Activated CD4-positive, alpha-beta T cell treated with anti-CD3 and anti-CD28 coated beads, Interleukin-2, amount 10 ng/mL, durations not matched to agents 24 days and 14 days (primary cell): ENCODE measurements at places on chromosomes 12 and 14.

- no peak for DNase-seq
These were observed 209.2 kb downstream of the ZFP36L1 start for GRCh38 chr14:68583548-68584280.

DNA sequence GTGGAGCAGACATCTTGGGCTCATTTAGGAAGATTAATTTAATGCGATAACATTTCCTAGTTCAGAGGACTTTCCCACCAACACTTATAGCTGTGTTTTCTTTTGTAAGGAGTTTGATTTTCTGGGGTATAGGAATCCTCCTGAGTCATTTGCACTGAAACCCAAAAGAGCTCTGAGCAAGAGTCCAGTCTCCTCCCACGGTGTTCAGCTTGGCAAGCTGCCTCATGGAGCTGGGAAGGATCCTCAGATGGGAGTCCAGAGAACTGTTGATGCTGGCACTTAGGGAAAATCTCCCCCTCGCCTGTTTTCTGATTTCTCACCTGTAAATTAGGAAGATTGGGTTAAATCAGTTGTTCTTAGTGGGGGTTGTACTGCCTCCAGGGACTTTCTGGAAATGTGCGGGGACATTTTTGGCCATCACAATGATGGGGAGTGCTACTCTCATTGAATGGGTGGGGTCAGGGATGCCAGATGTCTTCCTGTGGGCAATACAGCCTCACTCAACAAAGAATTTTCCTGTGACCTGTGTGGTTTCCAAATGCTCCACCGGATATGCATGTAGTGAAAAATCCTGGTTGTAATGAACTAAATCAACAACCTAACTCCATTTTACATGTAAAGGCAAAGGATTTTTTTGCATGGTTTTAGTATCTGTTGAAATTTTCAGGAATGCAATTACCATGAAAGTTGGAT lies 150.6 kb downstream of the ADCK1 start:
- no peak for DNase-seq

DNA sequence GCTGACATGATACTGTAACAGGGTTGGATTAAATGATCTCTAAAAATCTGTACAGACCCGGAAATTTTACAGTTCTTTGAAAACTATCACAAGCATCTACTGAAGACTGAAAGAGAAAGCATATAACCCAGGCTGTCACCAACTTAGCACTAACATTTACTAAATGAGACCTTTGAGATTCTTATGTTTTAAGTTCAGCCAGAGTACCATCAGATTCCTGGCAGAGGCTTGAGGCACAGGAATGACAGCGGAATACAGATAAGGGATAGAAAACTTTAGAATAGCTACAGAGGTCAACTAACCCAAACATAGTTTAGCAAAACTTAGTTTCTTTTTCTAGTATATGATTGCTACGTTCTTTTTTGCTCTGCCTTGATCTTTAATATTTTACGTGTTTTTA lies 91.6 kb upstream of the FERMT2 start:
- DNase-seq, result no peak

GRCh38 chr12:19764408-19764807 lies 325.1 kb downstream of the AEBP2 start:
- no peak for DNase-seq

DNA sequence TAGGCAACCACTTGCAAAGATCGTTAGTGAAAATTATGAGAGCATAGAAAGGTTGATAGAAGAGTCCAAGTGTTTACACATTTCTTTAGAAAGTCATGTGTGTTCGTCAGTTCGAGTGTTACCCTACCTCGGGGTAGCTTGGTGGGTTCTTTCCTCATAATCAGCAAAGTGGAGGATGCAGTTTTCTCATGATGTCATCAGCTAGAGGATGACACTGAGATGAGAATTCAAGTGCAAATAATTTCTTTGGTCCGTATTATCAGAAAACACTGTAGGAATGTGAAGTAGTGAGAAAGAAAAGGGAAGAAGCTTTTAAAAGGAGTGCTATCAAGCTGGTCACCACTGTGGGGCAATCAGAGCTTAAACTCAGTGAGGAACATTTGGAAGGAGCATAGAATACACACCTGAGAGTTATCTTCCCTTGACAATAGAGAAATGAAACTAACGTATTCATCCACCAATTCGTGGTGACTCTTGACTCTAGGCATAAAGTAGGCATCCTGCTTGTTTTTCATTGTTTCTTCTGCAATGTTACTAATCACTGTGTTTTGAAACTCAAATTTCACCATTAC lies 1340.9 kb upstream of the TMEM132C start:
- DNase-seq, result no peak
